ENCODE measurements at places on chromosomes 2 and 18.

GRCh38 chr2:118300832-118301231 lies 212.6 kb downstream of the INSIG2 start:
- no peak for DNase-seq

DNA sequence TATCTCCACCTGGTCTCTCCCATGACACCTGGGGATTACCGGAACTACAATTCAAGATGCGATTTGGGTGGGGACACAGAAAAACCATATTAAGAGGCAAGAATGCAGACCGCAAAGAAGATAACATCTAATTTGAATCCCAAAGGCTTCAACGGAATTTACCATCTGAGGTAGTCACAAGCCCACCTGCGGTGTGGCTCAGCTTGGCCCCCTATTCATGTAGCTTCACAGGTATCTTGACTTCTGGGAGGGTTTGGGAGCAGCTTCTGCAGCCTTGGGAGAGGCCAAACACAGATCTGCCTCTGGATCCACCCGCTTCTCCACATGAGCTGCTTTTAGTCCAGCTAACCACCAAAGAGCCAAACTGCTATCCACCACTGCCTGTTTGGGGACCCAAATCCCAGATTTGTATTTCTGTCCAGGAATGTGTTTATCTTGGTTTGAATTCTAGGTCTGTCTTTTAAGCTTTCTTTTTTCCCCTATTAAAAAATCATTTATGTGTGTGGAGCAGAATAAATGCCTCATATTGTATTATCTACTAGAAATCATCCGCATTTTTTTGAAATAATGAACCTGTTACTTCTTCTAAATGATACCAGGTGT lies 247.6 kb downstream of the DLGAP1 start:
- no peak for DNase-seq

GRCh38 chr2:53641290-53641689 lies 126.3 kb upstream of the CHAC2 start:
- no peak for DNase-seq

- DNase-seq, result no peak
These were observed 202.9 kb upstream of the NT5C1B start for GRCh38 chr2:18792226-18792629.

- no peak for DNase-seq
These were observed 928.7 kb downstream of the SLC4A3 start for GRCh38 chr2:220555961-220556630.

- no peak for DNase-seq
These were observed 70.4 kb upstream of the TWIST2 start for GRCh38 chr2:238777369-238778067.

DNA sequence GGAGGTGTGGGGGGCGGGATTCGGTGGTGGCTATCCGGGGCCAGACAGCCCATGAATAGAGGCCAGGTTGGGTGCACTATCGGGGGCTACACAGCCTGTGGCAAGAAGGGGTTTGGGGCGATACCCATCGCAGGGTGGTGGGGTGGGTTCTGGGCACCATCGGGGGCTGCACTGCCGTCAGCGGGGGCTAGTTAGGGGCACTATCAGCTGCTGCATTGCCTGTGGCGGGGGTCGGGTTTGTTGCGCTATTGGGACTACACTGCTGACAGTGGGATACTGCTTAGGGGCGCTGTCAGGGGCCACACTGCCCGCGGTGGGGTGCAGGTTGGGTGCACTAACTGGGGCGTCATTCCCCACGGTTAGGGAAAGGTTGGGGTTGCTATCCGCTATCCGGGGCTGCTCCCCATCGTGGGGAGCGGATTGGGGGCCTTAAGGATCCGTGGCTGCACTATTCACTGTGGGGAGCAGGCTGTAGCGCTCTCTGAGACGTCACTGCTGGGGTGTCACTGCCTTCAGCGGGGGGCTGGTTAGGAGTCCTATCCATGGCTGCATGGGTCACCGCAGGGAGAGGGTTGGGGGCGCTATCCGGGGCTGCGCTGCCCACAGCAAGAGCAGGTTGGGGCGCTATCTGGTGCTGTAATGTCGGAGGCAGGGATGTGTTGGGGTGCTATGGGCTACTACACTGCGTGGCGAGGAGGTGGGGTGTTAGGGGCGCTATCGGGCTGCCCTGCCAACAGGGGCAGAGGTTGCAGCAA lies 76.5 kb upstream of the SLC35G4 start:
- no peak for DNase-seq

- no peak for DNase-seq
These were observed 9.6 kb downstream of the MRPL30 start for GRCh38 chr2:99190548-99190947.

DNA sequence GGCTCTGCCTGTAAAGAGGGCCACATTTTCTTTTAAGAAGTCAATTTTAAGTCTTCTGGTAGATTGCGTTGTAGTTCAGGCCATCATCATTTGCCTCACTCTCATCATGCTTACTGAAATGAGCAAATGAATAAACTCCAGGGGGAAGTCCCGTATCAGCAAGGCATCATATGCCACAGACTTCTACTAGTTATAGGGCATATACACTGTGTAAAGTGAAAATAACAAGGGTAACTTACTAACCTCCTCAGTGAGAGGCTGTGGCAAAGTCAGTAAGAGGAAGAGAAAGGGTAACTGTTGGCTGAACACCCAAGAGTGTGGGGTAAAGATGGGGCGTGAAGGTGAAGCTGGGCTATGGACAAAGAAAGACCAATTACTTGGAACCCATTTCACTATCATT lies 456.2 kb downstream of the SPAG16 start:
- no peak for DNase-seq

GRCh38 chr2:222024932-222025880 lies 273.6 kb downstream of the PAX3 start:
- no peak for DNase-seq

GRCh38 chr18:58140387-58141325 lies 96.6 kb downstream of the NEDD4L start:
- DNase-seq, result no peak

DNA sequence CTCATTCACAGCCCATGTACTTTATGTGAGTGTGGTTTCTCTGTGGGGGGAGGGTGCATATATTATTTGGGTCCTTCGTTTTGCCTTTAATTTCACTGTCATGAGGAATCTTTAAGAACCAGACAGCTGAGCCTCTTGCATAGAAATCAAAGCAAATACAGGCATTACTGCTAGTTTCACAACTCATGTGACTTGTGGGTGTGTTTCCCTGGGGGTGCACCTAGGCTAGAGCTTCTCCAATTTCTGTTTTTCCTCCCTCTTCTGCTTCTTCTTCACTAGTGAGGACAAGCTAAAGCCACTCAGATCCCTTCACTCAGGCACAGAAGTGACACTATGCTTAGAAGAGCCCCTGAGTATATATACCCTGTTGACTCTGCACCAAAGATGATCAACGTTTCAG lies 131.4 kb downstream of the ACOXL start:
- DNase-seq, result no peak

DNA sequence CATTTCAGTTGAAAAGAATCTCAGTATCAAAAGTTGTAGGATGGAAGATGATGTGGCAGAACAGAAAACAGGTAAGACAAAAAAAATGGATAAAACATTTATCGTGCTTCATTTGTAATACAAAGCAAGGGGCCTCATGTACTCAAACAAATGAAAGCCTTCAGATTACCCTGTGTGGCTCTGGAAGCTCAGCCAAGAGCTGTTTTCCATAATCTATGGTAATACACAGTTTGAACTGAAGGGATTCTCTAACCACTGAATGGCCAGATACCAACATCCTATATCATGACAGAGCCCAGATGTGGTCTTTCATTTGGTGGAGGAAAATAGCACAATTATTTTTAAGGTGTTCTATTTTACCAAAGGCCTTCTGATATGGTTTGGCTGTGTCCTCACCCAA lies 272.1 kb upstream of the RND3 start:
- no peak for DNase-seq

Measured in hematopoietic multipotent progenitor cell treated with erythropoietin and hydrocortisone succinate and interleukin-3 and kit ligand, for 17 days (in vitro differentiated cells).